ENCODE measurements at places on chromosomes 16 and 17.

- no peak for DNase-seq
Measured at GRCh38 chr17:73274490-73274889, 12.8 kb upstream of the CPSF4L start.

- no peak for DNase-seq
Measured at GRCh38 chr17:64004903-64005733, 7.0 kb downstream of the PRR29 start.

DNA sequence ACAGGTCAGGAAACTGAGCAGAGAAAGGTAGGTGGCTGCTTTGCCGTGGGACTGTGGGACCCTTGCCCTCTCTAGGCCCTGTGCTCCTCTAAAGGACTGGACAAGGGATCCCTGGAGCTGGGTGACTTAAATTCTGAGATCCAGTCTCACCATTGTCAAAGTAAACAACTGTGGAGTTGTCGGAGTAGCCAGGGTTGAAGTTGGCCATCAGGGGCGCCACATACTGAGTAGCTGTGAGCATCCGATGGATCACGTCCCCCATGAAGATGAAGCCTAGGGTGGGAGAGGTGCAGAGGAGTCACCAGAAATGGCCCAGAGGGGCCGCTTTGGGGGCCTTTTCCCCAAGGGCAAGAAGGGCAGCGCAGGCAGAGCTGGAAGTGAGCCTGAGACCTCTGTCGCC is 43.5 kb downstream of the PLXDC1 start:
- DNase-seq = no peak

- no peak for DNase-seq
Measured at GRCh38 chr16:85215478-85216118, 103.3 kb upstream of the CIBAR2 start.

GRCh38 chr16:71188956-71189712 is 41.4 kb downstream of the HYDIN start:
- no peak for DNase-seq

DNA sequence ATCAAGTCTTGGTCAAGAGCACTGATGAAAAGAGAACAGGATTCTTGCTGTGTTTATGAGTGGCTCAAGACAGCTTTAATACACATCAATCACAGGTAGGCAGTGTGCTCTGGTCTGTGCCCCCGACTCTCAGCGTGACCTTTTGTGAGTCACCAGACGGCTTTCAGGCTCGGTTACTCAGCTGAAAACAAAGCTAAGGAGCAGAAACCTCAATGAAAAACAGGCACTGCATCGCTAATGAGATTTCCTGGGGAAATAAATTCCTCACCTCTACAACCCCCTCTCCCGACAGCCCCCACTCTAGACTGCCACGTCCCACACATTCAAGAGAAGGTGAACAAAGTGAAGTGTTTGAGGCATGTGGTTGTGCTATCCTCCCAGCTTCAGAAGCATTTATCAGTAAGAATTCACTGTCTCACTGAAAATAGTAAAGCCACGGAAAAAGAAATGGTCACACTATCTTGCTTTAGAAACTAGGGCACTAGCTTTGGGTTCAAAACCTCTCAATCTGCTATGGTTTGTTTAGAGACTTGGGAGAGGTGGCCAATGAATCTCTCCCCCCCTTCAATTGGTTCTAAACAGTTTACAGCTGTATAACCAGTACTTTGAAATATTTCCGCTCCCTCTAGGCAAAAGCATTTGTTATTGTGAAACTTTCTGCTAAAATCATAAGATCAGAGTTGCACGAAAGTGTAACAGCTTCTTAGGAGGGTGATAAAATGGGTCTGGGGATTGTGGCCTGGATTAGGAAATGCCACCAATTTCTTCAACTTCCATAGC is 199.5 kb upstream of the PMFBP1 start:
- DNase-seq = no peak

DNA sequence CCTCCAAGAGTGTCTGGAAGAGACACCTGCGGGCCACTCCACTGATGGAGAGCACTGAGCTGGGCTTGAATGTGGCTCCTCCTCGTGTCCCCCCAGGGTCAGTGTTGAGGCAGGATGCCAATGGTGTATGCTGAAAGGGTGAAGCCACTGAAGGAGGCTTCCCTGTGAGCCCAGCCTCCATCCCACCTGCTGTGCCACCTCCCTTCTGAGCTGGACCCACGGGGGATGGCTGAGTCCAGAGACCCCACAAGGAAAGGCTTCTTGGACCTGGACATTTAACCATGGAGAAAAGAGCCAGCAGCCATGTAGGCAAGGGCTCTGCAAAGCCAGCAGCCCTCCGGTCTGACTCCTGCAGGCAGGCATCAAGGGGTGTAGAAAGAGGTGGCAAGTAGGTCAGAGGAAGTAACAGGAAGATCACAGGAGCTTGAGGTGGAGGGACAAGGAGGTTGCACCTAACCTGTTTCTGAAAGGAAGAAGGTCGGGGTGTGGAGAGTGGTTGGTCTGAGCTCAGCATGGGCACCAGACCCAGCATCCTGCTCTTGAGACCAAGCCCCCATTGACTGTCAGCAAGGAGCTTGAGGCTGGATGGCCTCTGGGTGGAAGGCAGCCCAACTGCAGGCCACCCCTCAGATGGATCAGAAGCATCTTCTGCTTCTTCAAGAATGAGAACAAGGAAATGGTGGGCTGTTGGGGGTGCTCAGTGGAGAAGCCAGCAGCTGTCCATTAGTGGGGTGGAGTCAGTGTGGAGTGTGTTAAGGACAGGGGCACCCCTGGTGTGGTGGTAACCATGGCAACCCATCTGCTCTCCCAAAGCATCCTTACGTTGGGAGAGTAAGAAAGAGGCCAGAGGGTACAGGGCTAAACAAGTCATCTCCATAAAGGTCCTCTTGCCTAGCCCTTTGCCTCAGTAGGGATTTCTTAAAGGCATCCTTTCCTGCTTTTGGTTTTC is 80.7 kb downstream of the PLD6 start:
- DNase-seq = peak; percentile 68

- no peak for DNase-seq
Measured at GRCh38 chr16:85735225-85735635, 15.7 kb downstream of the C16orf74 start.

GRCh38 chr16:68086860-68087268 is 1.7 kb downstream of the NFATC3 start:
- DNase-seq = no peak

DNA sequence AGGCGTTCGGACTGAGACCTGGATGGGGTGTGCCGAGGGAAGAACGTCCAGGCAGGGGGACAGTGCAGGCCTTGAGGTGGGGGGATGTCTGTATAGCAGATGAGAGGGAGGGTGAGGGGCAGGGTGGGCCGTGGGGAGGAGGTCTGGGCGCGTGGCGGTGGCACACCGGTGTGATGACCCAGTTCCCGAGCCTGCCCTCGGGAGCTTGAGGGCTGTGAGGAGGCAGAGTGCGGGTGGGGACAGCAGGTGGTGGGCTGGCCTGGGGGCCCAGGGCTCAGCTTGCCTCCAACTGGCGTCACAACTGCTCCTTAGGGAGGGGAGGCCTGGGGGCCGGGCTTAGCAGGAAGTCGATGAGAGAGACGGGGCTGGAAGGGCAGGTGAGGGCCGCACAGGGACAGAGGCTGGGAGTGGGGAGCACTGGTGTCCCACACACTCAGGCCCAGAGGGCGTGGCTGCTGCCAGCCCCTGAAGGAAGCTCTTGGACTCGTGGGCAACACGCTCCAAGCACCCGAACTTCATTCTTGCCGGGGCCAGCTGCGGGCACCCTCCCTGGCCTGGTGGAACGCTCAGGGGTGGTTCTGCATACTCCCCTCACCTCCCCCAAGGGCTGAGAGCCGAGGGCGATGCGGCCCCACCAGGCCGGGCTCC is 6.5 kb downstream of the CACNA1H start:
- peak; percentile 91 for DNase-seq

DNA sequence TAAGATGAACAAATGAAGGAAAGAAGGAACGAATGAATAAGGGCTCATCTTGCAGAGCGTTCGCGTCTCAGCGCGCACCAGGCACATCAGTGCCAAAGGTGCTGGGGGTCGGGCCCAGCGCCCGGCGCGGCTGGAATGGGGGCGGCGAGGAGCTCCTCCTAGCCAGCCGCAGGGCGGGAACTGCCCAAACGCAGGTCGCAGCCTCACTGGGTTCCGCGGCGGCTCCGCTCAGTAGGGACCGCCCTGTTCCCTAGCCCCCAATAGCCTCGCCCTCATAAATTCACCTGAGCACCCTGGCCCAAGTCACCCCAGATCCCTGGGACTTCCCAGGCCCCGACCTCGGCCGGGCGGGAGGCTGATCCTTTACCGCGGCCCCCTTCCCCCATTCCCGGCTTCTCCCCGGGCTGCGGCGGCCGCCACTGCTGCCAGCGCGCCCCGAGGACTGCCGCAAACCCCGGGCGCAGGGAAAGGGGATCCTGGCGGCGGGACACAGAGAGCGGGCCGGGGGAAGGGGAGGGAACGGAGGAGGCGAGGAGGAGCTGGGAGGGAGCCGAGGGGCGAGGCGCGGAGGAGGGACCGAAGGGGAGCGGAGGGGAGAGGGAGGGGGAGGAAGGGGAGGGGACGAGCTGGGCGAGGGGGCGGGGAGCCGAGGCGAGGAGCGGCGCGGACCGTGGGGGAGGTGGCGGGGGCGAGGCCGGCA is 377 bp upstream of the CRHR1 start:
- peak; percentile 75 for DNase-seq

DNA sequence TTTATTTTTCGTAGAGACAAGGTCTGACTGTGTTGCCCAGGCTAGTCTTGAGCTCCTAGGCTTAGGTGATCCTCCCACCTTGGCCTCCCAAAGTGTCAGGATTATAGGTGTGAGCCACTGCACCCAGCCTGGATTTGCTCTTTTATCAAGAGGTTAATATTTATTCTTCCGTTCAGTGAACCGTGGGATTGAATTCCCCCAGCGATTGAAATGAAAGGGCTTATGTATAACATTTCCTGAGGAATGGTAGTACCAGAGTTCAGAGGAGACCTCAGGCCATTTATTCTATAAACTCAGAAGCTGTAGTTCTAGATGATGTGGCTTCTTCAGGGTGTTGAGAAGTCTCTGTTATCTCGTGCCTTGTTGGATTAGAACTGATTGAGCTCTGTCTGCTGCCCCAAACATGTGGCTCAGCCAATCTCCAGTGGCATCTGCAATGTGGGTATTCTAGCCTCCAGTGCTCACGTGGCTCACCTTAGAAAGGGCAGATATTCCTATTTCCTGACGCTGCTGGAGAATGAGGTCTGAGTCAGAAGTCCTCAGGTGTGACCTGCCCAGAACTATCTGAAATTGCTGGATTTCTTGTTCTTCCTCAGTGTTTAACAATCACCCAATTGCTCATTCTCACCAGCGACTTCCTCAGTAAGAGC is 22.5 kb downstream of the HMOX2 start:
- no peak for DNase-seq

DNA sequence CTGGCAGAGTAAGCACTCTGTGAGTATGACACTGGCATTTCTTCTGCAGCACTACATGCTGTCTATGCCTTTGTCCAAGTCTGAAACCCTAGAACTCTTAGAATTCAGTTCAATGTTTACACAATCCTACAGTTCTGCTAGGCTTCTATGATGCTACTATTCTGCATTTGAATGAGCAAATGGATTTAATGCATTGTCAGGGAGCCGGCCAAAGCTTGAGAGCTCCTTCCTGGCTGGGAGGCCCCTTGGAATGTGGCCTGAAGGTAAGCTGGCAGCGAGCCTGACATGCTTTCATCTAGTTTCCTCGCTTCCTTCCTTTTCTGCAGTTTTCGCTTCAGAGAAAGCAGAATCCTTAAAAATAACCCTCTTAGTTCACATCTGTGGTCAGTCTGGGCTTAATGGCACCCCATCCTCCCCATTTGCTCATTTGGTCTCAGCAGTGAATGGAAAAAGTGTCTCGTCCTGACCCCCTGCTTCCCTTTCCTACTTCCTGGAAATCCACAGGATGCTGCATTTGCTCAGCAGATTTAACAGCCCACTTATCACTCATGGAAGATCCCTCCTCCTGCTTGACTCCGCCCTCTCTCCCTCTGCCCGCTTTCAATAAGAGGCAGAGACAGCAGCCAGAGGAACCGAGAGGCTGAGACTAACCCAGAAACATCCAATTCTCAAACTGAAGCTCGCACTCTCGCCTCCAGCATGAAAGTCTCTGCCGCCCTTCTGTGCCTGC is at the start of gene CCL2:
Gene CCL2, plus strand, starts transcription at position 635 of the 730 bp plus-strand sequence. Its CDS starts 65 bp downstream, at position 700.
- DNase-seq = no peak

DNA sequence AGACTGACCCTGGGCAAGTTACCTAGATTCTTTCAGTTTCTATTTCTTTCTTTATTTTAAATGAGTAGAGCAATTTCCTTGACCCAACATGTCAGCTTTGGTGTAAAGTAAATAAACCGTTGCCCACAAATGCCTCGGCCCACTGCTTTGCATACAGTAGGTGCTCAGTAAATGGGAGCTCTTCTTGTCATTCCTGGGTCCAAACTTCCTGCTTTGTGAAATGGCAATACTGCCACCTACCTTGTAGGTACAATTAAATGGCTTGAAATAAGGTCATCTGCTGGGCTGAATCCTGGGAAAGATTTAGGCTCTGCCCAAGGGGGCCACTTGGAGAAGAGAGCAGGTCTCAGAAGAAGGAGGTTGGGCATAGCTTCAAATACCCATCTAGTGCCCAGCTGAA is 253.0 kb downstream of the HS3ST3B1 start:
- DNase-seq = no peak

DNA sequence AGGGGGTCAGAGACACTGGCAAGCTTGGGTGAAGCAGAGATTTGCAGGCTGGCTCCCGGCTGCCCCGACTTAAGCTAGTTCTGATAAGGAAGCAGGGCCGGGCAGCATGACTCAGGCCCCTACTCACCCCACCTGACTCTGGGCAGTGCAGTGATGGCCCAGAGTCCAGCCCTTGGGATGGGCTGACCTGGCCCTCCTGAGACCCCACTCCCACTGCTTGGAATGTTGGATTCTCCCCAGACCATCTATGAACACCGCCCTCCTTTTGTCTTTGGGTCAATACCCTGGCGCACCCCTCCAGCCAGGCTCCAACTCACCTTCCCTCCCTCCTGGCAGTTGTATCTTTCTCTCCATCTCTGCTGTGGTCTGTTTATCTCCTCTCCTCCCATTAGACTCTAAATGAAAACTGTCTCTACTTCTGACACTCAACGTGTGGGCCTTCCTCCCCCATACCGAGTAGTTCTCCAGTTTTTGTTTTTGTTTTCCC is 21.0 kb downstream of the LGALS3BP start:
- DNase-seq = no peak

- DNase-seq = no peak
Measured at GRCh38 chr17:41339571-41340172, 11.0 kb downstream of the KRT33A start.

- DNase-seq = no peak
Measured at GRCh38 chr16:89269805-89270665, 52.5 kb downstream of the ZNF778 start.

All from NCI-H524 (cell line).